ENCODE measurements at places on chromosomes 3 and 15.

DNA sequence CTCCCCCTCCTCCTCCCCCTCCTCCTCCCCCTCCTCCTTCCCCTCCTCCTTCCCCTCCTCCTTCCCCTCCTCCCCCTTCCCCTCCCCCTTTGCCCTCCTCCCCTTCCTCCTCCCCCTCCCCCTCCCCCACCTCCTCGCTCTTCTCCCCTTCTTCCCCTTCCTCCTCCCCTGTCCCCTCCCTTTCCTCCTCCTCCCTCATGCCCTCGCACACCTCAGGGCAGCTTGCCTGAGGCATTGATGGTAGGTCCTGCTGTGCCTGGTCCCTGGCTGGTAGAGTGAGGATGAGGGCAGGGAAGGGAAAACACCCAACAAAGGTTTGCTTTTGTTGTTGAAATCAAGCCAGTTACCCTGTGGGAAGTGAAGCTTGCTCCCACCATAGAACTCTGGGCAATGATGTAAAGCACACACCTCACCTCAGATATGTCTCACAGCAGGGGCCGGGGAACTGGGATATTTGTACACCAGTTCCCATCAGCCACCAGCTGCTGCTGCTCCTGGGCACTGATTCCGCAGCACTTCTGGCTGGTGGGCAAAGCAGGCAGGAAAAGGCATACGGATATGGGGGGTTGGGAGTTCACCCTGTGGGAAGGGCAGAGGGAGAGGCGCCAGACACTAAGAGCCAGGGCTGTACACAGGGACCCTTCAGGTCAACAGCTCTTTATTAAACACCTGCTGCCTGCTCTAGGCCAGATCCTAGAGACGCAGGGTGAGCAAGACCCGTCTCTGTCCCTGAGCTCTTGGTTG is 13.8 kb downstream of the ISG20 start:
- DNase-seq: no peak

GRCh38 chr15:40754574-40754882 is 526 bp downstream of the RMDN3 start:
- no peak for DNase-seq

DNA sequence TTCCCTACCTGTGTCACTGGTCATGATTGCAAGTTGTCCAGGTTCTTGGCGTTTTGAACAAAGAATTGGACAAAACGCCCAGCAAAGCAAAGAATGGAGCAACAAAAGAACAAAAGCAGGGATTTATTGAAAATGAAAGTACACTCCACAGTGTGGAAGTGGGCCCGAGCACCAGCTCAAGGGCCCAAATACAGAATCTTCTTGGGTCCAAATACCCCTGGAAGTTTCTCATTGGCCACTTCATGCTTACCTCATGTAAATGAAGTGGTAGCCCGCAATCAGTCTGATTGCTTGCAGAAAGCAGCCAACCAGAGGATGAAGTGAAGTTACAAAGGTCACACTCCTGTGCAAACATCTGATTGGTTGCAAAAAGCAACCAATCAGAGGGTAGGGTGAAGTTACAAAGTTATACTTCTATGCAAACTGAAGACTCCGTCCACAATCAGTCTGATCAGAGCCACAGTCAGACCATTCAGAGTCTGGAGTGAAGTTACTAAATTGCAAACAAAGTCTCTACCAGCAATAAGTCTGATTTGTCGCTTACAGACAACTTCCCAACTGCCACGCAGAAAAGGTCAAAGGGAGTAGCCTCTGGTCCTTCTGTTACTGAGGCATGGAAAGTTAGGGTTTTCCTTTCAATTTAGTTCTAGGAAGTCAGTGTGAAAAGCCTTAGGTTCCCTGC is 8.3 kb upstream of the TM4SF1 start:
- DNase-seq: no peak

DNA sequence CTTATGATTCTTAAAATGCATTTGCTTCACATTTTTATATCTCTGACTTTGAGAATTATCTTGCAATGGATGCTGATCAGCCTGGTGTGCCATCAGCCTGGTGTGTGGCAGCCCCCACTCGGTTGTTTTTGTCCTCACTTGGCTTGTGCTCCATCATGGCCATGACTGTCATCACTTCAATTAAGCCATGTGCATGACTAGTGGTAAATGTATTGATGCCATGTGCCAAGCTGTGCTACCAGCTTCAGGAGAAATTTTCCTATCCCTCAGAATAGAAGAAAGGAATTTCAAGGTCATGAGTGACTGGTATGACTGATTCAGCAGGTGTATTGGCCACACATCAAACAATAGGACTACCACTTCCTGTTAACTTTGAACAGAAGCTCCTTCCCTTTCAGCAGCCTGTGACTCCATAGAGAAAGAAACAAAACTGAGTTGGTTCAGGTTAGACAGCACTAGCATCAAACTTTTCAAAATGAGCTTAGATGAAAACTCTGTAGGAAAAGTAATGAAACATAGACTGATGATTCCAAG is 251.7 kb downstream of the GRM7 start:
- DNase-seq: no peak

DNA sequence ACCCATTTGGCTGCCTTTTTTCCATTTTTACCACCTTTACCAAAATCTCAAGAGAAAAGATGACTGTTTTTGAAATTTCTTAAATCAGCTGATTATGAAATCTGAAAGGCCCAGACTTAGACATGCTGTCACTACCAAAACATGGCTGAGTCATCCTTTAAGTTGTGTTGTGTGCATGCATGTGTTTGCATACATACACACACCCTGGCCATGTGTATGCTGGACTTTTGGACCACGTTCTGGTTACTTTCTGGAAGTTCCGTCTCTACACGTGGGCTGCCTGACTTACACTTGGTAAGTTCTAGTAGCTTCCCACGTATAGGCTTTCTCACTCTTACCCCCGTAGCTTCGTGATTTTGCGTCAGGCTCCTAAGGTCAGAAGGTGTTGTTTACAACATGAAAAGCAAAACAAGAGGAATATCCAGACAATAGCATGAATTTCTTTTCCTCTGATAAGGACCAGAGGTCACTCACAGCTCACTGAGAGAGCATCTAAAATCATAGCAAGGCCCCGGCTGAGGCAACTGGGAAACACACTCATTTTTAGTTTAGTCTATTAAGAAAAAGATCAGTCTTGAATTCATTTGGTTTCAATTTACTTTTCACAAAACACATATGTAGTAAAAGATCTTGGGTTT is 62.4 kb downstream of the COL8A1 start:
- DNase-seq: no peak

DNA sequence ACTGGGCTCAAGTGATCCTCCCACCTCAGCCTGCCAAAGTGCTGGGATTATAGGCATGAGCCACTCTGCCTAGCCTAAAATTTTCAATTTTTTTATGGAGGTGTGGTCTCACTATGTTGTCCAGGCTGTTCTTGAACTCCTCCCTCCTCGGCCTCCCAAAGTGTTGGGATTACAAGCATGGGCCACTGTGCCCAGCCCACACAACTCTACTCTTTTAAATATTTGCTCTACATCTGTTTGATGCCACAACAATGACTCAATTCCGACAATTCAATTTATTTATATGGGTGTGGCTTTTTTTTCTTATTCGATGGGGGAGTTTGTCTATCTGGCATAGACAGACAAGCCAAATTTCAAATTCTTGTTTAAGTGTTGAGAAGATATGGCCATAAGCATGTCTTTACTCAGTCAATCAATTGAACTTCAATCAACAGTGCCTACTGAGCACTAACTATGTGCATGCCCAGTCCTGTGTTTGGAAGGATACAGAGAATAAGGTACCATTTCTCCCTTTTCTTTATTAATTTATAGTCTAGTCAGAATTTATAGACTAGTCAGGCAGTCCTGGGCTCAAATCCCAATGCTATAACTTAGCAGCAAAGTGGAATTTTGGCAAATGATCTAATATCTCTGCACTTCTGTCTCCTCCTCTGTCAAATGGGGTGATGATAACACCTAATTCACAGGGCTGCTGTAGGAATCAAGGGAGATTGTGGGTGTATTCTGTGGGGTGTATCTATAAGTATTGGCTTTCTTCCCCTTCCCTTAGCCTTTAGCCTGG is 54.6 kb upstream of the PIAS1 start:
- DNase-seq: no peak

DNA sequence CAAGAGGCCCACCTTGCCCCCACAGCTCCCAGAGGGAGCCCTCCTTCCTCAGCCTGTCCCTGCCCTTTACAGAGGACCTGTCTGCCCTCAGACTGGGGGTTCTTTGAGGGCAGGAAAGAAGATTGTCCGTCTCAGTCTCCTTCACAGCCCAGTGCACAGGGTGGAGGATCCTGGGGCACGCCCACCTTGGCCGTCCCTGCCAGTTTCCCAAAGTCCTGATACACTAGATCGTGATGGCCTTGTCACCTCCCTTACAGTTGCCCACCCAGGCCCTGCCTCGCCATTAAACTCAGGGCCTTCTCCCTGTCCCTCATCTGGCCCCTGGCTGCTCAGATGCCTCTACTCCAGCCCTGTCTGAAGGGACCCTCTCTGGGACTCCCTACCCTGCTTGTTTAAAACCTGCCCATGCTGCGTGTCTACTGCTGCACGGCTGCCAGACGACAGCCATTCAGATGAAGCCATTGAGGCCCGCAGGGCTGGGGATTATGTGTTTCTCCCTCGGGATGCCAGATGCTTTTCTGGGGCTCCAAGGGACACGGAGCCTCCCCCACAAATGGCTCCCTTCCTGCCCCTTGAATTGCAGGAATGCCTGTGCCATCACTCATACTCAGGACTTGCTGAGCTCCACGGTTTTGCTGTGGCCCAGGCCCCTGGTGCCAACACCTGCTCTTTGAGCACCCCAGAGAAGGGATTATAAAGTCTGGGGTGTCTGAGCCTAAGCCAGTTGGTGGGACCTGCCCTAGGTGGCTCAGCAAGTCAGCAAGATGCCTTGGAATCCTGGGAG is 27.8 kb downstream of the ACSBG1 start:
- DNase-seq: no peak

- DNase-seq: no peak
Observed at GRCh38 chr3:76585794-76586392, 454.0 kb upstream of the ROBO2 start.

- DNase-seq: no peak
Observed at GRCh38 chr3:129723558-129724324, 117.3 kb upstream of the PLXND1 start.

DNA sequence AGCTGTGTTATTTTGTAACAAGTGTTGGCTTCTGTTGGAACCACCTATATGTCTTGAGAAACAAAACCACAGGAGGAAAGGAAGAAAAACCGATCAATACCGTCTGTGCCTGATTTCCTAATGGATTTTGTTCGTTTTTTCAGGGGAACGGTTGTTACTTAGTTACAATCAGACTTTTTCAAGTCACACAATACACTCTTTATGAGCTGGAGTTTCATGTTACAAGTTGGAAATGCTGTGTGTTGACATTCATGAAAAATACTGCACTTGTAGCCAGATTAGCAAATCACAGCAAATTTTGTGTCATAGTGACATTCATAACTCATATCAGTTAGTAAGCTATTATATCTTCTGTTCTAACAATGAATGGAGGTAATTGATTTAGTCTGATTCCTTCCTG is 78.9 kb downstream of the SLTM start:
- DNase-seq: no peak

DNA sequence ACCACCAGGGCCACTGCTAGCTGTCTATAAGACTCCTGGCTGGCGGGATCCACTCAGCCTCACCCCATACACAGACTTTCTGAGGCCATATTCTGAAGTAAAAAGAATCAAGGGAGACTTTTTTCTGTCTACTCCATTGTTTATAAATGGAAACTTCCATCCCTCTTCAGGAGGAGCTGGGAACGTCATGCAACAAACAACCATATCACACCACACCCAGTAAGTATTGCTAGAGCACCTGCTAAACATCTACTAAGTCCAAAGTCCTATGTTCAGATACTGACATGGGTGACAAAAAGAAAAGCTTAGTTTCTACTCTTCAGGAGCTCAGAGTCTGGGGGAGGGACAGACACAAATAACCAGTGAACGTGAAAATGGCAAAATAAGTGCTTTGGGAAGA is 324.8 kb upstream of the ONECUT1 start:
- no peak for DNase-seq

GRCh38 chr15:35657679-35658311 is 111.8 kb upstream of the DPH6 start:
- DNase-seq: no peak

DNA sequence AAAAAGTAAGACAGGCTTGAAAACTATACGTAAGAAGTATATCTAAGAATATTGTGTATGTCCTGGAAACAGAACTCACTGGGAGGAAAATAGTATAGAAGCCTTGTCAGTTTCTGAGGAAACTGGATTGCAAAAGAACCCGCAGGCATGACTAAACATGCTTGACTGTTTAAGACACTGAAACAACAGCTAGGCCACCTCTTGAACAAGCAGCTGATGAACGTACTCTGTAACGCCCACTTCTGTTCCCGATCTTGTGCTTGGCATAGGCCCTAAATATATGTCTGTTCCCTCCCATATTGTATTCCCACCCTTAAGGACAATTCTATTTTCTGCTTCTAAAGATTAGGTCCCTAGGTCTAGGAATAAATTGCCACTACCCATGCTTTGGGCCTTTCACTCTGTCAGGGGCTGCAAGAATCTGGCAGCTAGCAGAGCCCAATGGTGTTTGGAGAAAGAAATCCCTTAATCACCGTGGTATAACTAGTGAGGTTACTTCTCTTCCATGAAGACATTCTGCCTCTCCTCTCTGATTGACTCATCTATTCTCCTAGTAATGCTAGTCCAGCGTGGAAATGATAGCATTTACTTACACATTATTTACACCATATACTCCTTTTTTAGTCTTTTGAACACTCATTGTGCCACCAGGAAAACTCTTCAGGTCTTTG is 46.2 kb downstream of the CD200 start:
- no peak for DNase-seq

DNA sequence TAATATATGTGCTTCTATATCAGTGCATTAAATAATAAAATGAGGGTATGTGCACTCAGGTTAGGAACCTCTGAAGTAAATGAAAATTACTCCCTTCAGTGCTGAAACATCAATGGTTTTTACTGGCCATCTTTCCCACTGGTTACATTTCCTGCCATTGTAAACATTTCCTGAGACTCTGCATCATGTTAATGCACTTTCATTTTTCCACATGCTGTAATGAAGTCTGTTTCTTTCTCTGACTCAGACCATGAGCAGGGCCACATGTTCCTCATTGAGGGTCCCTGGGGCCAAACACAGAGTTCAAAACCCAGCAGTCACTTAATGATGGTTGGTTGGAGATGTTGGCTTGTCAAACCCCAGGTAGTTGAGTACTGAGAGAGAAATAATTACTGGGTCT is 15.3 kb downstream of the FAM3D start:
- no peak for DNase-seq

DNA sequence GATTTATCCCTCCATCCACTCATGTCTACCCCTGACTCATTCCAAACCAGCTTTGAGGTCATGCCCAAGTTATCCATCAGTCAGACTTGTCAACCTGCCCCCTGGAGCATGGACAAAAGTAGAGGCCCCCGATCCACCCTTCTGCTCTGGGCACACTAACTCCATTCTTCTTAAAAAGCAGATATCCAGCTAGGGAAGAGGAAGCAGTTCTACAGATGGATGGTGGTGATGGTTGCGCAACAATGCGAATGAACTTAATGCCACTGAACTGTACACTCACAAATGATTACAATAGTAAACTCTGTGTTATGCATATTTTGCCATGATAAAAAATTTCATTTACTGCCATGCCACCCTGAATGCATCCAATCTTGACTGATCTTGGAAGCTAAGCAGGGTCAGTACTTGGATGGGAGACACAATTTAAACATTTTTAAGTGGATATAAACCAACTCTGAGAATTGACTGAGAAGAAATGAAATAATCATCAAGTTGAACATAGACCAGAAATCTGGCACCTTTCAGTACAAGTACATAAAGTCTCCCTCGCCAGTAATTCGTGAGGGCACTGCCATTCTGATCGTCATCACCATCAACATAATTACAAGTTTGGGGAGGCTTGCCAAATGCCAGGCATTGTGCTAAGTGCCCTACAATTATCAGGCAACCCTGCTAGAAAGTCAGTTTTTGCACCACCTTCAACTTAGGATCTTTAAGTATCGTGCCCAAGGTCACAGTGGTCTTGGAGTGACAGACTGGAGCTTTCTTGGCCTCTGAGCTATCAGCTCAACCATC is 124.8 kb downstream of the ATP10A start:
- DNase-seq: no peak

Data from activated CD4-positive, CD25-positive, alpha-beta regulatory T cell (primary cell).